ENCODE measurements at places on chromosomes 13 and 19.

- DNase-seq = peak; percentile 93
Observed at GRCh38 chr19:14517840-14518505, at the start of gene DNAJB1. TSS of gene DNAJB1 (minus strand) at chr19:14518397. CDS start at chr19:14518349, 48 bp downstream.

GRCh38 chr19:49844138-49845095 is 6.5 kb upstream of the PTOV1 start:
- DNase-seq = no peak

GRCh38 chr13:41411522-41411921 is 45.8 kb upstream of the RGCC start:
- peak; percentile 83 for DNase-seq

DNA sequence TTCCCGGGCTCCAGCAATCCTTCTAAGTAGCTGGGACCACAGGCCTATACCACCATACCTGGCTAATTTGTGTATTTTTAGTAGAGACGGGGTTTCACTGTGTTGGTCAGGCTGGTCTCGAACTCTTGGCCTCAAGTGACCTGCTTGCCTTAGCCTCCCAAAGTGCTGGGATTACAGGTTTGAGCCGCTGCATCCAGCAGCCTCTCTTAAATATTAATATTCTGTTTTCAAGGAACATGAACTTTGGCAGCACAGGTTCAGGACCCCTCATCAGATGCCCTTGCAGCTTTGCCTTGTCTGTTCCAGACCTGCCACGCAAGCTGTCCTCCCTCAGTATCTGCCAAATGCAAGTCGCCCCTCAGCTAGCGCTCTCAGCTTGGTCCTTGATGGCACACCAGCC is 166.8 kb downstream of the KCTD15 start:
- no peak for DNase-seq

DNA sequence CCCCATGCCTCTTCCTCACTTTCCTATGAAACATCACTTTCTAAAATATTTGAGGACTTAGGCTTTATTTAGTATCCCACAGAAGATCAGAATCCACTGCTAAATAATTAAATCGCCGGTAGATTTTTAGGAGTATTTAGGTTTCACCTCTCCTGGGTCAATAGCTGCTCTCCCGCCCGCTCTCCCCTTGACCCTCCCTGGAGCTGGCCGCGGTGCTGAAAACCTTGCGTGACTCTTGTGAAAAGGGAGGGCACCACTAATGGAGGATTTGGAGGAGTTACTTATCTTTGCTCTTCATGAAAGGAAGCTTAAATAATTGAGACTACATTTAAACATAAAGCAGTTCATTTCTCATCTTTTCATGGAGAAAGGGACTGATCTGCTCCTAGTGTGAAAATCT is 14.1 kb downstream of the POU4F1 start:
- DNase-seq = peak; percentile 77

- DNase-seq = peak; percentile 67
Observed at GRCh38 chr19:8142513-8142900, 6.9 kb downstream of the FBN3 start.

DNA sequence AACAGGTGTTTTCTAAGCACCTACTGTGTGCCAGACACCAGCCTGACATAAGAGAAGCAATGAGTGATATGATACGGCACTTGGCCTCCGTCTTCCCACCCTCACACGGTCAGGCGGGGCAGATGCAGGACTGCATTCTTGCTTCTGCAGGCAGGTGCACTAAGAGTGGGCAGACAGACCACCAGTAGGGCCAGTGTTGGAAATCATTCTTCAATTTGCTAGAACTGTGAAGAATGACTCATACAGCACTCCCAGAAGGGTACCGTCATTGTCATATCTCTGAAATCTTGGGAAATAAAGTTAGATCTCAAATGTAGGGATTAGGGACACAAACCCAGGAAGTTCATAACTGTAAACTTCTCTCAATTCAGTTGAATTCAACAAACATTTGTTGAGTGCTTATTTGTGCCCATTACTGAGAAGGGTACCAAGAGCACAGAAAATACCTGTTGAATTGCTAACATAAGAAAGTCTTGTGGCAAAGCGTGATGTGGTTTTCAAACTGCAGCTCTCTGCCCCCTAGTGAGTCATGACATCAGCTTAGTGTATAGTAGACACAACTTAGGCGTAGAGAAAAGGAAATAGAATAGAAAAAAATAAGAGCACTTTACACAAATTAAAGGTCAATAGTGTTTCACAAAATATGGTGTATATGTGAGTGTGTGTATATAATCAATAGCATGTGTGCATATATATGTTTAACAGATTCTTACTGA is 76.1 kb downstream of the TEX26 start:
- DNase-seq = no peak

DNA sequence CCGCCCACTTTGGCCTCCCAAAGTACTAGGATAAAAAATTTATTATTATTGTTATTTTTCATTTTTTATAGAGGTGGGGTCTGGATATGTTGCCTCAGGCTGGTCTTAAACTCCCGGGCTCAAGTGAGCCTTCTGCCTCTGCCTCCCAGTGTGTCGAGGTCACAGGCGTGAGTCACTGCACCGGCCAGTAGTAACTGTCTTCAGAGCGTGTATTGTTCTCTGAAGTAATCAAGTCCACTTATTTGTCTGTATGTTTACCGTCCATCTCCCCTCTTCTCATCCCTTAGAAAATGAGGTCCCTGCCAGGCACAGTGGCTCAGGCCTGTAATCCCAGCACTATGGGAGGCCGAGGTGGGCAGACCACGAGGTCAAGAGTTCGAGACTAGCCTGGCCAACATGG is 18.2 kb upstream of the SULT2B1 start:
- no peak for DNase-seq

All from muscle of leg (tissue), 16 donors.